Liver (tissue), 10 donors: ENCODE measurements at places on chromosomes 2 and 18. TPM values are rescaled to one million over a fixed set of nuclear protein-coding genes. Genes with fewer than 3 reads are reported as not detected.

DNA sequence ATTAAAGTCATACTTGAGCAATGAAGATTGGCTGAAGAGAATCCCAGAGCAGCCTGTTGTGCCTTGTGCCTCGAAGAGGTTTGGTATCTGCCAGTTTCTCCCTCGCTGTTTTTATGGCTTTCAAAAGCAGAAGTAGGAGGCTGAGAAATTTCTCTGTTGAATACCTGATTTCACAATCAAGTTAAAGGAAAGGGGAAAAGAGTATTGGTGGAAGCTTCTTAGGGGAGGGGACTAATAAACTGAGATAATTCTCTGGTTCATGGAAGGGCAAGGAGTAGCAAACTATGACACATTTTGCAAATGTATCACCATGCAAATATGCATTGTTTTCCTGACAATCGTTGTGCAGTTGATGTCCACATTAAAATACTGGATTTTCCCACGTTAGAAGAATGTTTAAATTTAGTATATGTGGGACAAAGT is at the start of gene IL1B:
IL1B (minus strand) TSS at position 85 of the 423 bp plus-strand sequence. CDS start 550 bp downstream, outside the sequence.
- DNase-seq = no peak
- H3K27me3 ChIP-seq = no peaks in the 10 kb centered on the region
- no peak within 1 kb of the TSS for H3K27ac ChIP-seq
- no peak within 1 kb of the TSS for H3K4me3 ChIP-seq
- H3K4me1 ChIP-seq = peaks cover 7% of the 10 kb centered on the region

The SLC16A14 gene
- polyA plus RNA-seq = 0.28 TPM

DNA sequence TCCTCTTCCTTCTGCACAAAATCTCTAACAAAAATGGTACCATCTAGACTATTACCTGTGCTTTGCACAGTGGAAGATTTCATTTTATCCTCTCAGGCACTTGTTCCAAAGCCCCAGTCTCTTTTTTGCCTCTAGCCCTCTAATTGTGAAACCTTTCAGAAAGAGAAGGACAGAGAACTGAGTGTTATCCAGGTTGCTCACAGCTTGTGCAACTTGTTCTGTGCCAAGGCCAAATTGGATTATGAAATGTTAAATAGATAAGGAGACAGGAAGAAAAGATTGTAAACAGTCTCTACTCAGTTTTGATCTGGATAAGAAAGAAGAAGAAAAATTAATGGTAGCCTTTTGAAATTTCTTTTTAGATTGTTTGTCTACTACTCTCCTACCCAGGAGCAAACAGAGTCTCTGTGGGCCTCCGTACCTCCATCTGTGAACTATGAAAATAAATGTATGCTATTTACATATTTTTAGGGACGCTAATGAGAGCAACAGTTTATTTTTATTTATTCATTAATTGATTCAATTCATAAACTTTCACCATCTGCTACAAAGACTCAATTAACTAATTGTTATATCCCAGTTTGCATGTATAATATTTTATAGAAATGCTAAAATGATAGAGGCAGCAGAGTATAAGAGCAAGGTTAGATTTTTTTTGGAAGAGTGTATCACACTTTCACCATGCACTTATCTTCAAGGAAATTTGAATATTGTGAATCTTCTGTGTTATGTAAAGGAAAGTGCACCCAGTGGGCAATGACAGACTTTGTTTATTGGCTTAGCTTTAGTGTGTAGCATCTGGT is 339.0 kb upstream of the ETAA1 start:
- H3K27me3 ChIP-seq = no peaks in the 10 kb centered on the region
- no peaks in the 10 kb centered on the region for H3K36me3 ChIP-seq
- peaks cover 18% of the 10 kb centered on the region for H3K4me1 ChIP-seq
- DNase-seq = no peak

- H3K27ac ChIP-seq = no peak overlapping the region
- no peak for DNase-seq
- no peaks in the 10 kb centered on the region for H3K36me3 ChIP-seq
Measured at GRCh38 chr2:98894331-98895000, 41.6 kb downstream of the CRACDL start.

The BMPR2 gene
- 5.5 TPM for polyA plus RNA-seq

DNA sequence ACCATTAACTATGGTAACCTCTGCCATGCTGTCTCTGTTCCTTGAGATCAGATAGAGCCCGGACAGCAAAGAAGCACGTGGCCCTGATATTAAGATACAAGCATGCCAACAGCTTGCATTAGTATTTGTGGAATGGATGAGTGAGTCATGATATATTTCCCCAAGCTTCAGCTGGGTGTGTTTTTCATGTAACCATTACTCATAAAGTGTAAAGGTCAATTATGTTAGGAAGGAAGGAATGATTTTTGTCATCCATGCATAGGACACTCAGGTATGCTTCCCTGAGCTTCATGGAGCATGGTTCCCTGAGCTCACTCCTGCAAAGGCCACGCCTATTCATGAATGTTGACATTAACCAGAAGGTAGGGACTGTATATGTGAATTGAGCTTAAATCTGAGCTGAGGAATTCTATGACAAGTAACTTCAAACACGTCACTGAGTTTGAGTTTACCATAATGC is 74.6 kb downstream of the ARL4C start:
- no peak for DNase-seq
- H3K4me3 ChIP-seq = no peak overlapping the region
- H3K4me1 ChIP-seq = no peaks in the 10 kb centered on the region
- H3K27ac ChIP-seq = no peak overlapping the region
- H3K27me3 ChIP-seq = no peaks in the 10 kb centered on the region
- H3K36me3 ChIP-seq = no peaks in the 10 kb centered on the region

- H3K27me3 ChIP-seq = no peaks in the 10 kb centered on the region
- no peak for DNase-seq
- no peaks in the 10 kb centered on the region for H3K36me3 ChIP-seq
- H3K4me3 ChIP-seq = no peak overlapping the region
- no peaks in the 10 kb centered on the region for H3K4me1 ChIP-seq
Measured at GRCh38 chr2:88416016-88416663, 36.4 kb downstream of the FOXI3 start.

DNA sequence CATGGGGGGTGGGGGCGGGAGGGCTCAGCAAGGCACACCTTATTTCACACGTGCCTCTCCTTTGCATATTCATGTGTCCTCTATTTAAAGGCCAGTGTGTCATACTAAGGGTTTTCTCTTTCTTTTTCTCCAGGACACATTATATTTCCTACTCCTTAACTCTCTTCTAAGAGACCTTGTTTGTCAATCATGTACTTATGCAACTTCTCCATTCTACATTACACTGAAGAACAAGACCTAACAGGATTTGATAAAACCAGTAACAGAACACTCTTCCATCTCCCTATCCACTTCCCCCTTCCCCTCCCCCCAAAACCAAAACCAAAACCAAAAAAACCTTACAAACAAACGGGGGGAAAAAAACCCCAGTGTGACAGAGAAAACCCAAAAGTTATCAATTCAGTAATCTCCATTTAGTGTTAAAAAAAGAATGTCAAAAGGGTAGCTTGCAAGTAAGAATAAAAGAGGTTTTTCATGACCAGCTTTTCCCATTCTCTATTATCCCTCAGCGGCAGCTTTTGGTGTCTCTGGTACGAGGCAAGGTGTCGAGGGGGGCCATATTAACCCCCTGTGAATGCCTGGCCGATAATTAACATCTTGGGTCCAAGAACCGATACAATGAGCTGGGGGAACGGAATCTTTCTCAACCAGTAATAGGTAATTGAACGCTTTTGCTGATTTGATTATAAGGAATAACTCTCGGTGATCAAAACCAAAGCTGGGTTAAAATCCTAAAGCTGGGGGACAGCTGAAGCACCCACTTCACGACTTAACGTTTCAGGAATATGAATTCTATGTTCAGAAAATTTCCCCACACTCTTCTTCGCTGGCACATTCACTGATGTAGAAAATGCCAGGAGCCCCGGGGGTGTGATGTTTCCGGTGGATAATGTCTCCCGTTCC is 191.0 kb upstream of the TCF4 start:
- H3K4me3 ChIP-seq = peak overlapping the region; percentile 46
- peaks cover 2% of the 10 kb centered on the region for H3K27me3 ChIP-seq
- no peaks in the 10 kb centered on the region for H3K36me3 ChIP-seq
- peaks cover 6% of the 10 kb centered on the region for H3K4me1 ChIP-seq

GRCh38 chr2:176685908-176686307 is 416.7 kb downstream of the MTX2 start:
- no peaks in the 10 kb centered on the region for H3K4me1 ChIP-seq
- no peaks in the 10 kb centered on the region for H3K27me3 ChIP-seq
- DNase-seq = no peak

- peaks cover 5% of the 10 kb centered on the region for H3K4me1 ChIP-seq
- H3K27ac ChIP-seq = peak overlapping the region; percentile 33
- DNase-seq = no peak
- peaks cover 23% of the 10 kb centered on the region for H3K36me3 ChIP-seq
Measured at GRCh38 chr18:77062518-77063003, 70.0 kb downstream of the MBP start.

The RTKN gene
- polyA plus RNA-seq = 91.7 TPM

DNA sequence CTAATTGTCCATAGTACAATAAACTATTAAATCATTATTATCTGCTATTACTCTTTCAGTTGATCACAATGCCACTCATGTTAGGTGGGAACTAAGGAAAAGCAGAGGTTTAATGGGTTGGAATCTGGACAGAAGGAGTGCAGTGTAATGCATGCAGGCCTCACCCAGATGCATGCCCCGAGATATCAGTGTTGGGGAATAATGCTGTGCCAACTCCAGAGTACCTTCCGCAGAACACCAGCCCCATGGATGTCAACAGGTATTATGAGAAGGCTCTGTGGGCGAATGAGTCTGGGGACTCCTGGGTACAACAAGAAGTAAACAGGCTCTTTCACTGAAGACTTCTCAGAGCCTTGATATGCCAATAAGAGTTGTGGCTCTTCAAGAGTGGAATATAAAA is 377.4 kb downstream of the ALK start:
- H3K27ac ChIP-seq = no peak overlapping the region
- H3K27me3 ChIP-seq = no peaks in the 10 kb centered on the region
- H3K36me3 ChIP-seq = no peaks in the 10 kb centered on the region
- H3K4me1 ChIP-seq = no peaks in the 10 kb centered on the region

The TMEM198 gene
- polyA plus RNA-seq = 1.9 TPM

The UGT1A3 gene
- polyA plus RNA-seq = 7.0 TPM

DNA sequence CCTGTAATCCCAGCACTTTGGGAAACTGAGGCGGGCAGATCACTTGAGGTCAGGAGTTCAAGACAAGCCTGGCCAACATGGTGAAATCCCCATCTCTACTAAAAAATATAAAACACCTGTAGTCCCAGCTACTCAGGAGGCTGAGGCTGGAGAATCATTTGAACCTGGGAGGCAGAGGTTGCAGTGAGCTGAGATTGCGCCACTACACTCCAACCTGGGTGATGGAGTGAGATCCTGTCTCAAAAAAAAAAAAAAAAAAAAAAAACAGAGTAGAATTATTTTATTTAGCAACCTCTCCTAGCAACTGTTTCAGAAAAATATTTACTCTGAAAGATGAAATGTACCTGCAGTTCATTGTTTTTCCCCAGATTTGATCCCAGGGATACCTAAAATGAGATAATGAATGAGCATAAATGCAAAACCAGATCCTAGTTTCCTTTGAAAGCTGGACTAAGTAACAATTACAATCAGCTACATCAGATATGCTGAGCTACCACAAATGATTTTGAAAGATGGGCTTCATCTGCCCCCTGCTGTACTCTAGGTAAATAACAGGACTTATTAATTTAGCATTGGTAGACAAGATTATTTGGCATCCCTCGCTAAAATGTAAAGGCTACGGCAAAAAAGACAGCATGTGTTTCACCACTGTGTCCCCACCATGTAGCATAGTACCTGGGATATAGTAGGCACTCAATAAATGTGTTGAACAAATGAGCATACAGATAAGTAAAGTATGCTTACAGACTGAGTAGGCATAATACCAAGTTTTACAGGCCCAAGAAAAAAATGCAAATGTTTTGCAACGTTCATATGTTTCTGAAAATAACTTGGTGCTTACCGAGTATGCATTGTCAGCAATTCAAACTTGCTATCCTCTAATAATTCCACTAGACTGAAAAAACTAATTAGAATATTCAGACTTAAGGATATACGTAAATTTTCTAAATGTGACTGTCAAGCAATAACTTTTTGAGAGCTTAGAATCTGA is 102.5 kb downstream of the ATL2 start:
- H3K27ac ChIP-seq = no peak overlapping the region
- no peak for DNase-seq
- no peaks in the 10 kb centered on the region for H3K27me3 ChIP-seq
- H3K4me1 ChIP-seq = no peaks in the 10 kb centered on the region

DNA sequence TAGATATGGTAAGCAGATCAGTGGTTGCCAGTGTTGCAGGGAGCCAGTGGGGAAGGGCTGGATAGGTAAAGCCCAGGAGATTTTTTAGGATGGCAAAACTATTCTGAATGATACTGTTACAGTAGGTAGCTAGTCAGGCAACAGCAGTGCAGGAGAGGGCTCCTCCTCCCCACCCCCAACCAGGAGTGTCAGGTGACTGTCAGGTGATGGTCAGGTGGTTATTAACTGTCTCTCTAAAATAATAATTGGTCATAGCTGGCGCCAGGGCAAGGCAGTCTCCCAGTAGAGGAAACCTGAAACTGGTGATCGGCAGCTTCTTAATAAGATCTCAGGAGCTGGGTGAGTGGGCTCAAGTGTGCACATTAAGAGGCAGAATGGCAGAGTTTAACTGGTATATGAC is 201.6 kb upstream of the PARD3B start:
- DNase-seq = no peak
- no peak overlapping the region for H3K27ac ChIP-seq
- H3K4me1 ChIP-seq = no peaks in the 10 kb centered on the region

The PTMA gene
- polyA plus RNA-seq = 523 TPM

DNA sequence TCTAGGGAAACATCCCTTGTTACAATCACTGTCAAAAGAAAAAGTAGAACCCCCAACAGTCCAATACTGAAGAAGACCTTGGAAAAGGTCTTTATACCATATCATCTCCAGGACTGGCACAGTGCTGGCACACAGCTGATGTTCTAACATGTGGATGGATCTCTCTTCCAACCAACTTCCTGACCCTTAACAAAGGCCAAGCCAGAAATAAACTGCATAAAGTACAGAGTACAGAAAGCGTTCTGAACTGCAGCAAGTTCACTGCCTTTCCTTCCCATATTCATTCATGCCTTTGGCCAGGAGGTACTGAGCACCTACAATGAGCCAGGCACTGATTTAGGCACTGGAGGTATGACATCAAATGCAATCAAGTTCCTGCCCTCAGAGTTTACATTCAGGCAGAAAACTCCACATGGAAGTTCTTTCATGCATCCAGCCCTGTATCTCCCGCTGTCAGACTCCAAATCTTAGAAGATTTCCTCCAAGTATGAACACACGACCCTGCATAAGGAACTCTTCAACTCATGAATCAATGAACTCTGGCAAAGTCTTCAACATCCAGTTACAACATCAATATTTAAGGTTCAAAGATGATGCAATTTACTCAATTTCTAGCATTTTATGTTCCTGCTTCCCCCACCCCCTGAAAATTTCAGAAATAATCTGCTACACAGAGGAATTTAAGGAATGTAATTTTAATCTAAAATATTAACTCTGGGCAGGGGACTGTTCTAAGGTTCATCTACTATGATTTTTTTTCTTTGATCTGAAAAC is 33.8 kb downstream of the ACVR1 start:
- no peak for DNase-seq
- no peaks in the 10 kb centered on the region for H3K36me3 ChIP-seq
- H3K4me1 ChIP-seq = peaks cover 50% of the 10 kb centered on the region
- H3K27me3 ChIP-seq = no peaks in the 10 kb centered on the region
